ENCODE measurements at places on chromosomes 12 and 14.

- DNase-seq: no peak
These were observed 273.1 kb downstream of the TMTC2 start for GRCh38 chr12:82959821-82960220.

- no peak for DNase-seq
These were observed 33.5 kb downstream of the JDP2 start for GRCh38 chr14:75461303-75461702.

DNA sequence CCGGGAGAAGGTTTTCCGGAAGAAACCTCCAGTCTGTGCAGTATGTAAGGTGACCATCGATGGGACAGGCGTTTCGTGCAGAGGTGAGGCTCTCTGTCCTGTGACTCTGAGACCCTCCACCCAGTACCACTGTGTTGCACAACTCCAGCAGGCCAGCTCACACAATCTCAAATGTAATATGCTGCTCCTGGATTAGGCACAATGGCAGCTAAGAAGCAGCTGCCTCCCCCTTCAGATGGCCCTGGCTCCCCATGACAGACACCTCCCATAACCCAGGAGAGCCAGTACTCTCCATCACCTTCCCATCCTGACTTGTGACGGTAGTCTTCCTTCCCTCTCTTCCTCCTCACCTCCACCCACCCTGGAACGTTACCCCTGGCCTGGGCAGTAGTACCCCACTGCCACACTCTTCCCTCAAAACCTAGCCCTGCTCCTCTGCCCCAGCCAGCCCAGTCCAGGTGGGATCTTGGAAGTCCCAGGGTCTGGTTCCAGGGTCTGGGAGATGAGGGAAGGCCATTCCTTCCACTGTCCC is 2.1 kb downstream of the TNS2 start:
- DNase-seq: no peak

GRCh38 chr12:25975179-25975578 is 16.7 kb downstream of the RASSF8 start:
- no peak for DNase-seq

GRCh38 chr12:6313326-6313940 is 3.0 kb downstream of the PLEKHG6 start:
- DNase-seq: no peak
